ENCODE measurements at places on chromosomes 3 and 15.

DNA sequence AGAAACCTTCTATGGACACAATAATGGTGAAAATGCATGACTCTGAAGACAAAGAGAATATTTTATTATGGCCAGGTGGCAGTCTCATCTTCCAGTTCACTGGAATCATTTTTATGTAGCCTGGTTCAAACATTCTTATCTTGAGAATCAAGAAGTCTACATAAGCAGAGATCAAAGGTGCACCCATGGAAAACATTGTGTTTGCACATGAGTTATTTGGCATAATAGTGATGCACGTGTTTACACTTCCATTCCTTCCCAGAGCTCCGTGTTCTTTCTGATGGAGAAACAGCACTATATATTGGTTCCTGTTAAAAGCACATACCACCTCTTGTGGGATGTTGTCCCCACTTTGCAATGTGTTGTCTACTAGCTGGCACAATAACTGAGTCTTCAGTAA lies 572.2 kb downstream of the GRM7 start:
- DNase-seq = no peak

DNA sequence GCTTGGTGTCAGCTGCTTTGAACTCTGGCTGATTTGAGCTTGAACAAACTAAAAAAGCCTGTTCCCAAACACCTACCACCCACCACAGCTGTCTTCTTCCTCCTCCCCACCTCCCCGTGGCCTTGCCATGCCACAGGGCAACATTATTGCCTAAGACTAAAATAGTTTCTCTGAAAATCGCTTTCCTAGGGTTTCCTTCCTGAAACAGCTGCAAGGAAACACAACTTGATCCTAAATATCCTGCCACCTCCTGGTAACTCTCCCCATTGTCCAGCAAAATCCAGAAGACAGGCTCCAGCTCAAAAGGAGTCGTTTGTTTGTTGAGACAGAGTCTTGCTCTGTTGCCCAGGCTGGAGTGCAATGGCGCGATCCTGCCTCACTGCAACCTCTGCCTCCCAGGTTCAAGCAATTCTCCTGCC lies 193.9 kb upstream of the TPM1 start:
- DNase-seq = no peak

DNA sequence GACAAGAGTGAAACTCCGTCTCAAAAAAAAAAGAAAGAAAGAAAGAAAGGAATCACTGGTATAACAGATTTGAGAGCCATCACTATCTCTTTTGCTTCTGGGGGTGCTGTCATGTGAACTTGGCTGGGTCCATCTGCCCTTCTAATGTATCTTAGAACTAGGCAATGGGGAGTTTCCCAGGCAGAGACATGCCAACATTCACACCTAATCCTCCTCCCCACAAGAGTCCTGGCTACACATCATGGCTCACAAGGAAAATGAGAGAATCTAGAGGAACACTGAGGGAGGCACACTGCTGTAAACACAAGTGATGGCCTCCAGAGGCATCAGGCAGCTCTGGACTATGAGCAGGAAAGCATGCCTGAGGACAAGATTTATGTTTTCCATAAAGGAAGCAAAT lies 67.8 kb upstream of the PPP2R3A start:
- DNase-seq = no peak

- no peak for DNase-seq
Measured at GRCh38 chr3:30012941-30013543, 593.4 kb upstream of the TGFBR2 start.

DNA sequence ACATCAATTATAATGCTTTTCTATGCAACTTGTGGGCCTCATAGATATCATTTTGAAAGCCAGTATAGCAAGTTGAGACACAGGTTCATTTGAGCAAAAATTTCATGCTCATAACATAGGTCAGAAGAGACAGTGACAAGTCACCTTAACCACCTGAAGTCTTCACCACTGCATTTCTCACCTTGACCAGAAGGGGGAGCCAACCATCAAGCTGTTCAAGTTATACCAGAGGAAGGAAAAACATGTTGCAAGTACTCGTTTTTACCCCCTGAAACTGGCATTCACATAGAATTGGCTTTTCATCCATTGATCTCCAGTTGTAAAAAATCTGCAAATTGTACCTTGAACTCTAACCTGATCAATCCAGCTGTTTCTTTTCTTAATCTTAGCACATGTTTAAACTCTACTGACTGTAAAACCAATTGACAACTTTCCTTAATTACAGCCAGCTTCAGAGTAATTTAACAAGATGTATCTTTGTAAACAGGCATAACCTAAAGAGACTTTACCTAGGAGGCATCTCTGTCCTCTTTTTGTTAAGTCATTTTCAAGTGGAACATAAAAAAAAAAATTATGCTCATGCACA lies 1.4 kb downstream of the LMOD3 start:
- DNase-seq = peak; percentile 63

All from right forelimb (tissue), 1 donor.